ENCODE measurements at places on chromosomes 16 and 17.

DNA sequence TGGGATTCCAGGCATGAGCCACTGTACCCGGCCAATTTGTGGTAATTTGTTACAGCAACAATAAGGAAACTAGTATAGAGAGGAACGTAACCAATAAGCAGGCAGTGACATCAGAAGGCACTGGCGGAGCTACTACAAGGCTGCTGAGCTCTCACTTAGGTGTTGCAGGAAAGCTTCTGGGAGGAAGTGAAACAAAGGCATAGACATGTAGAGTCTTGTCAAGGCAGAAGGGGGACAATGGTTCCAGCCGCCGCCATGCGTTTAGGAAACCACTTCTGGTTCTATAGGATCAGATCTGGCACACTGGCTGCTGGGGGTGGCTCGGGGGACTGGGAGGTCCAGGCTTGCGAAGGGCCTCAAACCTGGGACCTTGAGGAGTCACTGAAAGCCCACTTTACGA lies 9.4 kb upstream of the CPSF4L start:
- no peak for DNase-seq

DNA sequence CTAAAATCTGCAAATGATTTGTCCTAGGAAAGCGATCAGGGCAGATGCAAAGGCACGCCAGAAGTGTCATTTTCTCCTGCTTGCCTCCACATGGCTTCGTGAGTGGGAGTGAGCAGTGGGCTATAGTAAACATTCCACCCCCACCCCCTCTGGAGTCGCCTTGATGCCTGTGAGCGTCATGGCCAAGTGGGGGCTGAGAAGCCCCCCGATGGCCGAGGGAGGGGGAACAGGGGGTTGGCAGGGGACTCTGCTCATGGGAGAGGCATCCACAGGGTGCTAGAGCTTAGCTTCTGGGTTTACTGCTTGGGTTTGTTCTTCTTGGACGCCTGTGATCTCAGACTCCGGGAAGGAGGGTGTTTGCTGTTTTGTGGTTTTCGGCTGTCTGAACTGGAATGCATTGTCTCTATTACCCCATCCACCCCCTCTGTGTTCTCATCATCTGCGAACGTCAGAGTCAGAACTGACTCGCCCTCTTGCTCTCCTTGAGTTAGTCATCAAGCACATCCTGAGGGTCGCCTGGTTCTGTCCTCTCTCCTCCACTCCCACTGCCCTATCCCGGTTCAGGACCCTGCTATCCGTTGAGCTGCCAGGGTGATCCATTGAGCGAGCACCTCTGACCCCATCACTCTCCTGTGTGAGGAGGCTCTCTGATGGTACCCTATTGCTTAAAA lies 15.4 kb downstream of the TNS4 start:
- DNase-seq, result no peak

DNA sequence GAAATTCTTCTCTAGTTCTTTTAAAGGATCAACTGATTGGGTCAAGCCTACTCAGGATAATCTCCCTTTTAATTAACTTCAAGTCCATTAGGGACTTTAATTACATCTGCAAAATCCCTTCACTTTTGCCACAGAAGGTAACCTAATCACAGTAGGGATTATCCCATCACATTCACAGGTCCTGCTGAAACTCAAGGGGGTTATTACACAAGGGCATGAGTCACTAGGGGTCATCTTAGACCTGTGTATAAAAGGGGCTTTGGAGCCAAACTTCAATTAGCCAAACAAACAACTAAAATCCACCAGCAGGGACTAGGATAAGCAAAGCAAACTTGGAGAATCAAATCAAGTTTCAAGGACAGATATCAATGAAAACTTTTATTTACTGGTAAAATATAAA lies 19.4 kb downstream of the CIAPIN1 start:
- no peak for DNase-seq

DNA sequence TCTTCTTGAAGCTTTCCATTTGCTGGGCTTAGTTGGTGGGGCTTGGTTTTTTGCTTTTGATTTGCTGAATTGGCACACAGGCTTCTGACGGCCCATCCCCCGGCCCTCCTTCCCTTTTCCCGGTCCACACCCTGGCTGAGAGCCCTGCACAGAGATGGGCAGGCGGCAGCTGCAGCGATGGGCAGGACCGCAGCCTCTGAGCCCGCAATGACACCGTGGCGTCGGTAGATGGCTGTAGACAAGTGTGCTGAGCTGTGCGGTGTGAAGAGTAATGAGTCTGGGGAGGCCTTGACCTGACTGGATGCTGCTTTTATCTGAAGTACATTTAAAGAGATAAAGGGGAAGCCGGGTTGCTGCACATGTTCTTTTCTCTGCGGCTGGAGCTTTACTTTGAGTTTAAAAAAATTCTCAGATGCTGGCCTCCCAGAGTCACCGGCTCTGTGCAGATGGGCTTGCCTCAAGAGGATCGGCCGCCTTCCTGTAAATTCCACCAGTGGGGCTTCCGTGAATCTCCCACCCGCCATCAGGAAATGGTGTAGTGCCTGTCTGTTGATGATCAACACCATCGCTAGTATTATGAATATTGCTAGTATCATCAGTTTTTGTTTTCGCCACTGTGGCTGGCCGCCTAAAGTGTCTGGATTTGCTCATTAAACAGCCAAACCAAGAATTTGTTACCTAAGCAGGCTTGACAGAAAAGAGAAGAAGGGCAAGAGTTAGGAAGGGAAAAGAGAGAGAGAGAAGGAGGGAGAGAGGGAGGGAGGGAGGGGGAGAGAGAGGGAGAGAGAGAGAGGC lies 245.6 kb upstream of the RBFOX1 start:
- no peak for DNase-seq

GRCh38 chr16:83727751-83728352 lies 79.9 kb upstream of the HSBP1 start:
- no peak for DNase-seq

- DNase-seq, result no peak
Measured at GRCh38 chr17:66665194-66665593, 169.7 kb upstream of the CACNG5 start.

DNA sequence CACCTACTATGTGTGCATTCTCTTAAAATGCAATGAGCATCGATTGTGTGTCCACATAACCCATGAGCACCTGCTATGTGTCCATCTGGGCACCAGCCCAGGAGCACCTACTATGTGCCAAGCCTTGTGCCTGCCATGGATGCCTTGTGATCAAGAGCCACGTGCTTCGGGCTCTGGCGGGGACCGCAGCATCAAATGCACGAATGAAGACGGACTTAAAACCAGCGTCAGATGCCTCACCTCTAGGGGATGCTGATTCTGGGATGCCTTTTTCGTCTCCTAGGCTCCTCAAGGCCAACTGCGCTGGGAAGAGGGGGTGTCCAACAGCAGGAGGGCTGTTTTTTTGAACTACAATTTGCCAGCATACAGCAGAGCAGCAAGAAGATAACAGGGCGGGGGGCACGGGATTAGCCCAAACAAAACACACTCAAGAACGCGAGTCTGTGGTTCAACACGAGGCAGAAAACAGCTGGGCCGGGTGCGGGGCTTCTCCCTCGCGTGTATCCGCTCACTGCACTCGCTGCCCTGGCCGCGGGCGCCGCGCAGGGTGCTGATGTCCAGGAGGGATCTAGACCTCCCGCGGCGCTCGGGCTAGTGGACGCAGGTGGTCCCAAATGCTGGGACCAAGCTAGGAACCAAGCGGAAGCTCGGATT lies 1.2 kb upstream of the GLIS2 start:
- no peak for DNase-seq

- DNase-seq, result no peak
Measured at GRCh38 chr17:63070031-63070430, 104.0 kb downstream of the TANC2 start.

DNA sequence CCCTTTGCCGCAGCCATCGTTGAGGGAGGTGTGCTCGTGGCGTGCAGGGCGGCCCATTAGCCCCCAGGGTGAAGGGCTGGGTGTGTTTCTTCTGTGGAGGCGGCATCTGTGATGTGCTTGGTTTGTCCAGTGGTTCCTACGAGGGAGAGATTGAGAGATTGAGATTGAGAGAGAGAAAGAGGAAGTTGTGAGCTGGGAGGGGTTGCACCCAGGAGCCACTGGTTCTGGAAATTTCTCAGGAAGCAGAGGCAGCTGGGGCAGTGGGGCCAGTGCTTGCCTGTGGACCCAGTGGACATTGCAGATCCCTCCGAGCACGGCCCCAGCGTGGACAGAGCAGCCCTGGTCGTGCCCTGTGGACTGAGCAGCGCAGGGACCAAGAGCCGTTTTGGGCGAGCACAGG lies 72.0 kb upstream of the ZNF750 start:
- DNase-seq, result no peak

DNA sequence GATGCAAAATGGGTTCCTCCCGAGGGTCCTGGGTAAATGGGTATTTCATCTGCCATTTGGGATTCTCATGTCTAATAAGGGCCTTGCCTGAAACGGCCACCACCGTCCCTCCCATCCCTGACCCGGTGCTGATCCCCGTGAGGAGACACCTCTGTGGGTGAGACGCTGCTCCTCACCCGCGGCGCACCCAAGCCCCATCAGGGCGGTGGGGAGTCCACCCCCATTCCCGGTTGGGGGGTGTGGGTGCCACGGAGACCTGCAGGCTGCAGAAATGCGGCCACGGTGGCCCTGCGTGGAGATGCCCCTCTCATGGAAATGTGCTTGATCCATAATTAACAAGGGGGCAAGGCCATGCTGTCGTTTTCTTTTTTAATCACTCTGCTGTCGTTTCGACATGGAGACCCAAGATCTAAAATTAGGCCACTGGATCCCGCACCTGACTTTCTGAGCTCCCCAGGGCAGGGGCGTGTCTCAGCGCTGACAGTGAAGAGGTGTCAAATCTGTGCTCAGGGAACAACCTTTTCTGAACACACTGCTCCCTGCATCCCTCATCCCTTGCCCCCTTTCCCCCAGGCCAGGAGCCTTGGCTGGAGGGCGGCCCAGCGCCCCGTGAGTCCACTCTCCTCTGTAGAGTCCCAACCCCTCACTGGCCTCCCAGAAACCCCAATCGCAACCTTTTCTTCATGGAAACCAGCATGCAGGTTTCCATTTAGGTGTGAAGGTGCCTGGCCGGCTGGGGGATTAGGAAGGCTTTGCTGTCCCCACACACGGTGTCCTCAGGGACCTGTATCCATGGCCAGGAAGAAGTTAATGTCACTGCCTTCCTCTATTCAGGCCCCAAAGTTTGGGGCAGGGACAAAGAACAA lies 38.9 kb downstream of the PEMT start:
- DNase-seq, result no peak

DNA sequence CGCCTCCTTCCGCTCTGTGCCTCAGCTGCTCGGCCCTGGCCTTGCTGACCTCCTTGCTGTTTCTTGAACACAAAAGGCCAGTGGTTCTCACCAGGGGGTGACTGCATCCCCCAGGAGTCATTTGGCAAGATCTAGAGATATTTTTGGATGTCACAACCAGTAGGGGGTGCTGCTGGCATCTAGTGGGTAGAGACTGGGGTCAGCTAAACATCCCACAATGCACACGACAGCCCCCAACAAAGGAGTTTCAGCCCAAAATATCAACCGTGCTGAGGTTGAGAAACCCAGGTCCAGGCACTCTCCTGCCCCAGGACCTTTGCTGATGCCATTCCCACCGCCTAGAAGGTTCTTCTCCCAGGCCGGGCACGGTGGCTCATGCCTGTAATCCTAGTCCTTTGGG lies 39.7 kb downstream of the ABCC6 start:
- DNase-seq, result no peak

DNA sequence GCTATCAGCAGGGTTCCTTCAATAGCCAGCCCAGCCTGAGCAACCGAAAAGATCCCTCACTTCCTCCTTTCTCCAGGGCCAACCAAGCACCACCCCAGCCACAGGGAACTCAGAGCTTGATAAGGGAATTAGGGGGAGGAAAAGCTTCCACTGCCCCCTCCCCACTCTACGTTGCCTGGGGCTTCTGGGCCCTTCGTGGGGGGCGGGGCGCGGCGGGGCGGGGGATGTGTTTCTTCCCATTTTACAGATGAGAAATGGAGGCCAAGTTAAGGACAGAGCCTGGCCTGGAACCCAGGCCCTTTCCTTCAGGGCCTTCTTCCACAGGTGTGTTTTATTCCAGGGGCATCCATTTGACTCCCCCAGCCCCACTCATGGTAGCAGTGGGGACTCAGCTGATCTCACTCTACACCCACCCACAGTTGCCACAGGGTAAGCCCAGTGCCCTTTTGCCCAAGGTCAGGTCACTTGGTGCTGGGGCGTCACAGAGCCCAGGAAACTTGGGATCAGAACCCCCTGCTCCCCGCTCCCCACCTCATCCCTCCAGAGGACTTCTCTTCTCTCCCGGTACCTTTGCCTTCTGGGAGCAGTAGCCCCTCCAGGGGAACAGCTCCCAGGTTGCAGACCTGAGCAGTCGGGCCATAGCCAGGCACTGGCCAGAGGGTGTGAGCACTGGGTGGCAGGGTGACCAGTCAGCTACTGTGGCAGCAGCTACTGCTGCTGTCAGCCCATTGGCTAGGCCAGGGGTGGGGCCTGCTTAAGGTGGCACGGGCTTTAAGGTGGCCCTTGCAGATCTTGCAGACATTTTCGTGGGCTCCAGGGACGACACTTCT lies at the start of gene LDHD:
TSS of gene LDHD (minus strand) at position 700 of the 830 bp plus-strand sequence. CDS start at position 640, 60 bp downstream.
- DNase-seq, result no peak

GRCh38 chr17:8798846-8799569 lies at the start of gene MFSD6L:
TSS of gene MFSD6L (minus strand) at chr17:8799365. CDS start at chr17:8799120, 245 bp downstream.
- DNase-seq, result no peak

GRCh38 chr16:14309001-14309886 lies 238.1 kb downstream of the MRTFB start:
- DNase-seq, result no peak

- no peak for DNase-seq
Measured at GRCh38 chr16:24119807-24120206, 136.3 kb upstream of the CACNG3 start.

GRCh38 chr16:47925811-47926460 lies 229.9 kb downstream of the ABCC12 start:
- DNase-seq, result no peak

DNA sequence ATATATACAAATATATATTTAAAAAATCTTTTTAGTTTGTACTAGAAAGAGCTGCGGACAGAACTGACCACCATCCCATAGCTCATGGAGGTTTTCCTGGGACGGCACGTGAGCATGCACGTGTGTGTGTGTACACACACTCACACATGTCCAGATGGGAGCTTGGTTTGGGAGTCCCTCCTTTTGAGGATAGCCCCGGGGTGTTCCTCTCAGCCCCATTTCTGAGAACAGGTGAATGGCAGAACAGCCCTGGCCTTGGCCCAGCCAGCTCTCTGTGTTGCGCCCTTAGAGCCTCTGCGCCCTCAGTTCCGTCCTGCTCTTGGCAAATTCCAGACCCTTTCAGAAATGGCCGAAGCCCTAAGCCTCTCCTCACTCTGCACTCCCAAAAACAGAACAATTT lies 70.1 kb downstream of the AMFR start:
- no peak for DNase-seq

DNA sequence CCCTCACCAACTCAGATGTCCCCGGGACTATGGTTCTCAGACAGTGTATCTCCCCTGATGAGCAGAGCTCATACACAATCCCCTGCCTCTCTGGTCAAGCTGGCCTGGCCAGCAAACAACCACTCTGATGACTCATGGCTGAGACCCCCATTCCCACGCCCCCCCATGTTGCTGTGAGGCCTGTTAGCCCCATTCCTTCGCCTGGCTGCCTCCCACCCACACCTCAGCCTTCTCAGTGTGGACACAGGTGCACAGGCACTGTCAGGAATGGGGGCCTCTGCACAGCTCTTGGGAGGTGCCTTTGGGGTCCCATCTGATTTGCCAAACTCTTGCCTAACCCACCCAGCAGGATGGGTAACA lies 80.2 kb downstream of the CNGB1 start:
- no peak for DNase-seq
